ENCODE measurements at places on chromosomes 6 and 20.
A peak's percentile ranks its signal among the peaks of the same experiment; 100 is the strongest.

GRCh38 chr6:85561750-85562357 is 31.8 kb downstream of the SNX14 start:
- peak; percentile 2 for DNase-seq

- no peak for DNase-seq
Measured at GRCh38 chr20:22403022-22403631, 181.2 kb downstream of the FOXA2 start.

GRCh38 chr6:170080828-170081371 is 210.0 kb downstream of the DLL1 start:
- DNase-seq, result no peak

- no peak for DNase-seq
Measured at GRCh38 chr6:76422511-76423213, 350.2 kb upstream of the IMPG1 start.

DNA sequence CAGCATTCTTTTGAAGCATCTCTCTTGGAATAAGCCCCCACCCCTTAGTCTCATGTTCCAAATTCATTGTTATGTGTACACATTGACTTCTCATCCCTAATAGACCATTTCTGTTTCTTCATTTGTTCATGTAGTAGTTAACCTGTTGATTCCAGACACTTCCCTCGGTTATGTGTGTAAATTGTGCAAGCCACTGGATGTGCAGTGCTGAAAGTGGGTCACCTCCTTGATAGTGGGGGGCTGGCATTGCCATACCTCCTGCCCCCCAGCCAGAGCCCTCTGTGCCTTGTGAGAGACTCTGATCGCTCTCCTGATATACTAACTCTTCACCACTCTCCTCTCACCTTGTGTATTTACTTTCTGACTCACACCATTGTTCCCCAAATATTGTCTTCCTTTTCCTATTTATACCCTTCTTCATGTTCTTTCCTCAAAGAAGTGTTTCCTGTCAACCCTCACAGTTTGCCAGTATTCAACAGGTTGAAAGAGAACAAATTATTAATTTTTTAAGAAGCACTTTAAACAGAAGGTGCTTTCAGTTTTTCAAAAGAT is 59.0 kb downstream of the HIVEP1 start:
- no peak for DNase-seq

DNA sequence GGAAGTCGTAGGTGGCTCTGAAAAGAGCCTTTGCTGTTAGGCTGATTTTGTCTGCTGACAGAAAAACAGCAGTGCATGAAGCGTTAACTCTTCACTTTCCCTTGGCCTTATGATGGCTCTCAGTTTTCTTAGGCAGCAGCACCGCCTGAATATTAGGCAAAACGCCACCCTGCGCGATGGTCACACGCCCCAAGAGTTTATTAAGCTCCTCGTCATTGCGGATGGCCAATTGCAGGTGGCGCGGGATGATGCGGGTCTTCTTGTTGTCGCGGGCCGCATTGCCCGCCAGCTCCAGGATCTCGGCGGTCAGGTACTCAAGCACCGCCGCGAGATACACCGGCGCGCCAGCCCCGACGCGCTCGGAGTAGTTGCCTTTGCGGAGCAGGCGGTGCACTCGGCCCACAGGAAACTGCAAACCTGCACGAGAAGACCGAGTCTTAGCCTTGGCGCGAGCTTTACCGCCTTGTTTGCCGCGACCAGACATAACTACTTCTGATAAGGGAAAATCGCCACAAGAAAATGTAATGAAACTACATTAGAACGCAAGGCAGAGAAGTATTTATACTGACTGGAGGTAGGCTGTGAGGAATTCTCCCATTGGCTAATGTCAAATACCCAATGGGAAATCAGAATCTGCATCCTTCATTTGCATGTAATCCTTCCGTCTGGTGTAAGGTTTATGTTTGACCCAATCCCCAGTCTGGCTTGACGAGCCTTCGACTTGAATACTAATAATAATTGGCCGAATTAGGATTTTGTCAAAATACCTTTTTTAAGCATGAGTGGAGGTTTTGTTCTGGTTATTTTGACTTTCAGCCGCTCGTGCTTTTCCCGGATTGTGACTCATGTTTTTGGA is 53.9 kb upstream of the HFE start:
- peak; percentile 97 for DNase-seq

DNA sequence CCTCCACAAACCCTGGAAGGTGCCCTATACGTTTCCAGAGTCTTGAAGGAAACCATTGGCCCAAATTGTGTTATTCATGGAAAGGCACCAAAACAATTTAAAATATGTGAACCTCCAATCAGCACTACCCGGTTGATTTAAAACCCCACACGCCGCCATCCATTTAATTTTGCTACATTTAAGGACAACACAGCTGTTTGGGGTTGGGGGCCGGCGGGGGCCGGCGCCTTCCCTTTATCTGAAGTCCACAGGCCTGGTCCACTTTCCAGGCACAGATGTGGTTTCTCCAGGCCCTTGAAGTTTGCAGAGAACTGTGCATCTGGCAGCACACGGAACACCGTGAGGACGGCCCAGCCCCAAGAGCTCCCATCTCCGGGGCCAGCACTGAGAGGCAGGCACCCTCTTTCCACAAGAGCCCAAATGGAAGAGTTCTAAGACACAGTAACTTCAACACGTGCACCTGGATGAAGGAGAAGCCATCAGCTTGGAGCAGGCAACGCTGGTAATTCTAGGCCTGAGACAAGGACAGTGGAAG is 16.8 kb upstream of the FRMD1 start:
- DNase-seq, result peak; percentile 10

DNA sequence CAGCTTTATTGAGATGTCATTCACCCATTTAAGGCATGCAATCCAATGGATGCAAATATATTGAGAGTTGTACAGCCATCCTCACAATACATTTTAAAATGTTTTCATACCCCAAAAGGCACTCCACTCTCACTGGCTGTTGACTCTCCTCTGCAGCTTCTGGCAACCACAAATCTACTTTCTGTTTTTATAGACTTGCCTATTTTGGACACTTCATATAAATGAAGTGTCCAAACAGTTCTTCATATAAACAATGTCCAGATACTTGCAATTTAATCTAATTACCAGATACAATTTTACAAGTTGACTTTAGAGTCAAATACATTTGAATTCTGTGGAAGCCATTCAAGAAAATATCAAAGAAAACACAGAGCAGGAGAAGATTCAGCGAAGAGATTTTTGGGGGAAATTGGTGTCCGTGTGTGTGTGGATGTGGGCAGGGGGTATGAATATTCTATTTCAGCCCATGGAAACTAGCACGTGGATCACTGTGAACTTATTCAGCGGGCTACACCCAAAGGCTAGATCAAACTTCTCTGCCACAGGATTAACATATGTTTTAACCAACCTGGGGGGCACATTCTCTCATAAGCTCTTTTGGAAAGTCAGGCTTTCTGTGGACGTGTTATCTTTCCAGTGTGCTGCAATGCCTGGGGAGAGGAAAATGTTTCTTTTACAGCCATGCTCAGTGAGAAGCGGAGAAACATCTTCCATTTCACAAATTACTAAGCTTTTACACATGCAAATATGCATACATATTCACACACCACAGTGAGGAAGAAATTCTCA is 73.9 kb downstream of the PLG start:
- no peak for DNase-seq

DNA sequence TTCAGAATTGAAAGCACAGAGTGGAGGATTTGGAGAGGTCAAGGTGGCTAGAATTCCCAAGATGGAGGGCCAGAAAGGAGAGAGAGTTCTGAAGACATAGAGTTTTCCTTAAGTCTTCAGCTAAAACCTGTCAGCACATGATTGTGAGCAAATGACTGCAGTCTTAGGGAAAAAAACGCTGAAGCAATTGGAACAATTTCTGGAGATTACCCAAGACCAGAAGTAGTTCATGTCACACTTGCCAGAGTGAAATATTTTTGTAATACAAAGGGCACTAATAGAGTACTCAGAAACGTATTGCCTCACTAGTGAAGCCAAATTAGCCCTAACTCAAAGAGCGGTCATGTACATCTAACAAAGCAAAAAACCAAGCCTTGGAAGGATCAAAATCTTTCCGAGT is 541.3 kb upstream of the MARCKS start:
- no peak for DNase-seq

- no peak for DNase-seq
Measured at GRCh38 chr20:13220904-13221297, at the start of gene ISM1. TSS of gene ISM1 (plus strand) at chr20:13221274. CDS start at chr20:13221777, 503 bp downstream.

- no peak for DNase-seq
Measured at GRCh38 chr6:54335871-54336270, 27.6 kb downstream of the TINAG start.

GRCh38 chr6:167919349-167919748 is 78.1 kb upstream of the KIF25 start:
- DNase-seq, result no peak

DNA sequence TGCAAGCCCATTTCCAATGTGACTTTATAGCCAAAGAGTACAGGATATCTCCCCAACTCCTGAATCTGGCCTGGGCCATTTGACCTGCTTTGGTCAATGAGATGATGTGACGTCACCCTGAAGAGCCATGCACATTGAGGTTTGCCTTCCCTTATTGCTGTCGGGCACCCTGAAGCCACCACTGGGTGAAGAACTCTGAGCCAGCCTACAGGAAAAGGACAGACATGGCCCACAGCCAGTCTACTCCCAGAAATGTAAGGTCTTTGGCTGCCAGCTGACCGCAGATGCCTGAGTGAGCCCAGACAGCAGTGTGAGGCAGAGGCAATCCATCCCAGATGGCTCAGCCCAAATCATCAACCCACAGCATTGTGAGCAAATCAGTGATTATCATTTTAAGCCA is 3.7 kb upstream of the SYNDIG1 start:
- DNase-seq, result no peak

- DNase-seq, result peak; percentile 57
Measured at GRCh38 chr6:33126101-33126714, 50.4 kb downstream of the HLA-DPB1 start.

DNA sequence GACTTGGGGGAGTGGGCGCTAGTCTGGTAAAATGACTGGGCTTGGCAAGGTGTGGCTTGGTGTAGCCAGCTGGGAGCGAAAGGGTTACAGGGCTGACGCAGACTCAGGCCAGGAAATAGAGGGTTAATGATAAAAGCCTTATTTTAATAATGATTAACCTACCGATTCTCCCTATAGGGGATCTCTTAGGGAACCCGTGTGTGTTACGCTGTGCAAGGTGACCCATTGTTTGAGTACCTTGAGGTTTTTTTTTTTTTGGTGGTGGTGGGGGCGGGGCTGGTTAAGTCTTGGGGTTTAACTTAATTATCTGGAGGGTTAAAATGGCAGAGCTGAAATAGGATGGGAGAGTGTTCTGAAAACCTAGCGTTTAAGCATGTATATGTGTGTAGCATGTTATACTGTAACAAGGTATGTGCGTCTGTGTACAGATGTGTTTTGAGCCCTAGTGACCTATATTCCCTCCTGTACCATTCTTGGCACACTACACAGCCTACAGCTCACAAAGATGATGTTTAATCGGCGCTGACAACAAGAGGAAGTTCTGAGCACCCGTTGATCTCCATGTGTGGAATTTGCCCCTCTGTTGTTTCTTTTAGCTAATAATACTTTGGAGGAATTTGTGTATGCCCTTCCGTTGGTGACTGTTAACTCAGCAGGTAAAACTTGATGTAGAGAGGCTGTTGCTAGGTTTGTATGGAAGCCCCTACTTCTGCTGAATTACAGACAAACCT is 1.3 kb downstream of the CARMIL1 start:
- peak; percentile 10 for DNase-seq

GRCh38 chr6:16683641-16684194 is 77.5 kb downstream of the ATXN1 start:
- DNase-seq, result no peak

- no peak for DNase-seq
Measured at GRCh38 chr20:50369225-50370035, 140.8 kb upstream of the PTPN1 start.

- DNase-seq, result no peak
Measured at GRCh38 chr6:119436583-119436982, 87.0 kb upstream of the MAN1A1 start.

DNA sequence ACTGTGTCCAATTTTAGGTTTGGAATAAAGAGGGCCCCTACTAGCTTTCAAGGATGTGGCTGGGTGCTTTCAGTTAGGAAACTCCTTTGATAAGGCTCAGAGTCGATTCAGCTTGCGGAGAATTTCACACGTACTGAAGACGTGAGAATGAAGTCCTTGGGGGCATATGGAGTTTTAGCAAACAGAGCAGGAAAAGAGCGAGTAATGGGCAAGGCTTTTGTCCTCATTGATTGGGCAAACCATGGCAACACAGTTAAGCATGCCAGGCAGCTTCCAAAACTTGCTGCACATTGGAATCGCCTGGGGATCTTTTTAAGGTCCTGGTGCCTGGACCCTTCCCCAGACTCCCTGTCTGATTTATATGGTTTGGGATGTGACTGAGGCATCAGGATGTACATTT is 29.2 kb downstream of the ISM1 start:
- no peak for DNase-seq

DNA sequence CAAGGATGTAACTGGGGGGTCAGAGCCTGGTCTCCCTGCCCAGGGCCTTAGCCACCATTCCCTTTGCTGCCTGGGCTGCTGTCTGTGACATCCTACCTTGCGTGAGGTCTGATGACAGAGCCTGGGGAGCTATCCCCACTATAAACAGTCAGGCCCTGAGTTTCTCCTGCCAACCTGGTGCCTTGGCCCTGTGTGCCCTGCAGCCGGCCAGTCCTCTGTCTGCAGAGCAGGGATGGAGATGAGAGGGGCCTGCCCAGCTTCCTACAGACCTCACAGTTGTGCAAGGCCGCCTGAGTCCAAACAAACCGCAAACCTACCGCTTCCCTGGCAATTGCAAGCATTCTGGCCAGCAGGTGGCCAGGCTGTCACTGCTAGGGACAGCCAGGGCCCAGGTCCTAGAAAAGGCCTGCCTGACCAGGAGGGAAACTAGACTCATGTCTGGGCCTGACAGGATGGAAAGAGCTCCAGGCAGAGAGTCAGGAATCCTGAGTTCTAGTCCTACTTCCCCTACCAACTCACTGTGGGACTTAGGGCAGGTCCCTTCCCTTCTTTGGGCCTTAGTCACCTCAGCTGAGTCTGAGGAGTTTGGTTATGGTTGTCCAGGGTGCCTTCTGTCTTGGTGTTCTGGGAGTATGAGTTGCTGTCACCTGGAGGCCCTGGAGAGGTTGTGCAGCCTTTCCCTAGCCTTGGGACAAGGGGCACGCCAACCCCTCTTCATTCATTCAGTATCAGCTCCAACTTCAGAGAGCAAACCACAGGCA is 86.2 kb downstream of the VEGFA start:
- peak; percentile 58 for DNase-seq

DNA sequence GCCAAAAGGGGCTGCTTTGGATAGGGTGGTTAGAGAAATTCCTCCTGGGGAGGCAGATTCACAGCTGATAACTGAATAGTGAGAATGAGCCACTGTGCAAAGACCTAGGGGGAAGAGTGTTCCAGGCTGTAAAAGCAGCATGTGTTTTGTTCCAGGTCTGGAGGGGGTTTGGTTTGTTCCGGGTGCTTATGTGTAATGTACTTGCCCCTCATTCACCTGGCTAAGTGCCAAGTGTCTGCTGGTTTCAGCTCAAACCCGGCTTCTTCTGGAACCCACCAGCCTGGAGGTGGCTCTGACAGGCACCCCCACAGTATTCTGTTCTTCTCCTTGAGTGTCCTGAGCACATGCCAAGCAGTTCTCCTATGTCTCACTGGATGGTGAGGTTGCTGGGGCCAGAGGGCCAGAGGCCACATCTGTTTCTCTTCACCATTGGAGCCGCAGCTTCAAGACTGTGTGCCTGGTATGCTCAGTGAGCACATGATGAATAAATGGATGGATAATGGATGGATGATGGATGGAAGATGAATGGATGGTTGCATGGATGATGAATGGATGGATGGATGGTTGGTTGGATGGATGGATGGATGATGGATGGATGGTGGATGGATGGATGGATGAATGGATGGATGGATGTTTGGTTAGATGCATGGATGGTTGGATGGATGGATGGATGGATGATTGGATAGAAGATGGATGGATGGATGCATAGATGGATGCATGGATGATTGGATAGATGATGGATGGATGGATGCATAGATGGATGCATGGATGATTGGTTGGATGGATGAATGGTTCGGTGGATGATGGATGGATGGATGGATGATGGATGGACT is 227.6 kb downstream of the BMP7 start:
- no peak for DNase-seq

Measured in erythroblast (primary cell).